ENCODE measurements at places on chromosomes 13 and 19.

DNA sequence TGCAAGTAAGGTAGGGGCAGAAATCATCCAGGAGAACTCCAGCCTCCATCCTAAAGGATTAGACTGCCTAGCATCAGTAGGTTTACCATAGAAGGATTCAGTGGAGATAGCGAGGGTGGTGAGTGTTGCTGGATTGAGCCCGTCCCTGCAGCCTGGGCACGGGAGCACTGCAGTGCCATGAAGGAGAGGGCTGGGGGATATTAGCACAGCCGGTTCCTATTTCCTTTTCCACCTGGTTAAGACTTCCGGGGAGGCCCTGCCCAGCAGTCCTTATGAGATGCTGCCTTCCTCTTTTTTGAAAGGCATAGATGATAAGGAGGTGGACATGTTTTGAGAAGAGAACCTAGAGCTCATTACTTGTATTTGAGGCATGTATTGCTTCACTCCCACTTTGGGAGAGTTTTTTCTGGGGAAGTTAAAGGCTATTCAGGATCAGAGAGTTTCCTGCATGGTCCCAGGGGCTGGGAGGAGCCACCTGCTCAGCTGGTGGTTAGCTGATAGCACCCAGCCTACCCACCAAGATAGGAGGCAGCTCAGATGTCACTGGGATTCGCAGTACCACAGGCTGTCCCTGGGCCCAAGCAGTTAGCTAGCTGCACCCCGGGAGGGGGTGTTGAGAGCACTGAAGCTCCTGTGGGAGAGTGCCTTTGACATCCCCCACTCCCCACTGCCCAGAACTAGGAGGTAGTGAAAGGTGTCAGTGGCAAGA is 17.2 kb downstream of the ACTN4 start:
- no peak for DNase-seq

- no peak for DNase-seq
Measured at GRCh38 chr13:106415971-106416370, 119.5 kb downstream of the EFNB2 start.

- DNase-seq: no peak
Measured at GRCh38 chr19:5224480-5224879, 116.1 kb downstream of the PTPRS start.

DNA sequence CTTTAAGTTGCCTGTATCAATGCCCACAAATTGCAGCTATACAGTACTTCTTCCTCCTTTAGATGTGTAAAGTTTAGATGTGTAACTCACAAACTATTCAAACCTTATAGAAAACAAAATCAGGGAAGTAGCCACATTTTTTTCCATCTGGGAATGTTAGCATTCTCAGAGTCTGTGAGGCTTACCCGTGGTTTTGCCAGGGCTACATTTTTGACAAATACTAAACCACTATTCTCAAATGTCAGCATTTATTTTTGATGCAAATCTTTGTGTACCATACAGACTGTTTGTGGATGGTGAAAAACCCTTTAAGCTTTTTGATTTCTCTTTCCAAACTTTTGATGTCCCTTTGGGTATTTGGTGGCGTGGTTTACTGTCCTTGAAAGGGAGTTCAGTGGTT is 216.4 kb downstream of the POSTN start:
- DNase-seq: no peak

DNA sequence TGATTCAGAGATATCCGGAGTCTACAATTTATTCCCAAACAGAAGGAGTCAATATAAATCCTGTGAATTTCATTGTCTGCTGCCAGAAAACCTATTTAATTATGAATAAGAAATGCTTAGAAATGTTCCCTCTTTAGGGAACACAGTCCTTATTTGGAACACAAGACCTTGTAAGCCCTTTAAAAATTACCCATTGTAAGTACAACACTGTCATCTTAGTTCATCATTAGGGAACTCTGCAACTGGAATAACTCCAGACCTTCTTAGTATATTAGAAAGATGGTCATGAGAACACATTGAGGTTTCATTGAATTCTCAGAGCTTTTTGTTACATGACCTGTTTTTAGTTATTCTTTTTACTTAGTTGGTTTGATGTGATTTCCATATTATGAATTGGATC is 548.5 kb upstream of the KLF12 start:
- DNase-seq: no peak

DNA sequence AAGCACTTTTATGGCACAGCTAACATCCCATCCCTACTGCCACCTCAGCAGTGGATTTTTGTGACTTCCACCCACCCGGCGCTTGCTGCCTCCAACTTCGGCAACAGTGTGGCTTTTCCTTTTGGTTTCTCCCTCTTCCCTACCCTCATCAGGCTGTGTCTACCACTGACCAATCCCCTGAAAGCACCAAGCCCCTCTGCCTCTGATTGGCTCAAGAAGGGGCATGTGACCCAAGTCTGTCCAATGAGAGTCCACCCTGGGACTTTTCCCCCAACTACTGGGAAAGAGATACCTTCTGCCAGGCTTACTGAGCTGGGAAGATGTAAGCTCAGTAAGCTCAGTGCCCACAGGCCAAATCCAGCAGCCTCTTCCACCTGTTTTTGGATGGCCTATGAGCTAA is 5.8 kb downstream of the SMIM7 start:
- DNase-seq: no peak

GRCh38 chr13:25210842-25211569 is 38.9 kb upstream of the AMER2 start:
- no peak for DNase-seq

DNA sequence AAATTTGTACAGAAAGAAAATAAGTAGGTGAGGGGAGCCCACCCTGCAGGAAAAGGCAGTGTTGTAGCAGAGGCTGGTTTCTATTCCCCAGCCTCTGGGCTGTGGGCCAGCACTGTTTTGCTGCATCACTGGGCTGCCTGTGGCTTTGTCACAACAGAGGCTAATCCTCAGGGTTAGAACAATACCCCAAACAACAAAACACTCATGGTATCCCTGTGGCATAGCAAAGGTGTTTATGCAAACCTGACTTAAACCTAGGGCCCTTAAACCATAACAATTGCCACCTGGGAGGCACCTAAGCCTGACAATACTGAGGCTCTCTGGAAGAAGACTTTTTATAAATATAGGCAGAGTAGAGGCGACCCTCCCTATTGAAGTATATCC is 314.7 kb downstream of the OLFM4 start:
- no peak for DNase-seq

- no peak for DNase-seq
Measured at GRCh38 chr19:8831832-8832131, 322 bp downstream of the ZNF558 start.

DNA sequence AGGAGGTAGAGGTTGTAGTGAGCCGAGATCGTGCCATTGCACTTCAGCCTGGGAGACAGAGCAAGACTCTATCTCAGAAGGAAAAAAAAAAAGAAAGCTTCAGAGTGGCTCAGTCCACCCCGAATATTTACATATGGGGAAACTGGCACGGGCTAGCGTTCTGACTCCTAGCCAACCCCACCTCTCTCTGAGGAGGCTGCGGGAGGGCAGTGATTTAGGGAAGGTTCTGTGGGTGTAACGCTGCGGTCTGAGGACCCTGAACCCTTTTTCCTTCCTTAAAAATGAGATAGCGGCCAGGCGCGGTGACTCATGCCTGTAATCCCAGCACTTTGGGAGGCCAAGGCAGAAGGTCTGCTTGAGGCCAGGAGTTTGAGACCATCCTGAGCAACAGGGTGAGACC is 5.0 kb downstream of the LRRC25 start:
- peak; percentile 87 for DNase-seq

DNA sequence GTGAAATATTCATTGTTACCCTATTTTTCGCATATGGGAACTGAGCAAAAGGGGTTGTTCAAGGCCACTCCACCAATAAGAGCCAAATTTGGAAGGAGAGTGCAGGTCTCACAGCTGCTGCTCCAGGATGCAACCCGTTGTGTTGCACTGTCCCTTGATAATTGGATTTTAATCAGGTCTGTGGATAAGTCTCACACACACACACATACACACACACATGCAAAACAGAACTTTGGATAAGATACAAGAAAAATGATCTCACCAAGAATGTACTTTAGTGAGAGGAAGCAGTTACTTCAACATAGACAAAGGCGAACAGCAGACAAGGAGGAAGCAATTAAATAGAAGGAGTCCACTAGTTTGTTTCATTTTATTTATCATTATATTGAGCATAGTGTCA is 127.3 kb upstream of the EDNRB start:
- DNase-seq: no peak
